CD4-positive, alpha-beta T cell treated with Interleukin-15 for 1 hour (primary cell): ENCODE measurements at places on chromosomes 16 and 17.

DNA sequence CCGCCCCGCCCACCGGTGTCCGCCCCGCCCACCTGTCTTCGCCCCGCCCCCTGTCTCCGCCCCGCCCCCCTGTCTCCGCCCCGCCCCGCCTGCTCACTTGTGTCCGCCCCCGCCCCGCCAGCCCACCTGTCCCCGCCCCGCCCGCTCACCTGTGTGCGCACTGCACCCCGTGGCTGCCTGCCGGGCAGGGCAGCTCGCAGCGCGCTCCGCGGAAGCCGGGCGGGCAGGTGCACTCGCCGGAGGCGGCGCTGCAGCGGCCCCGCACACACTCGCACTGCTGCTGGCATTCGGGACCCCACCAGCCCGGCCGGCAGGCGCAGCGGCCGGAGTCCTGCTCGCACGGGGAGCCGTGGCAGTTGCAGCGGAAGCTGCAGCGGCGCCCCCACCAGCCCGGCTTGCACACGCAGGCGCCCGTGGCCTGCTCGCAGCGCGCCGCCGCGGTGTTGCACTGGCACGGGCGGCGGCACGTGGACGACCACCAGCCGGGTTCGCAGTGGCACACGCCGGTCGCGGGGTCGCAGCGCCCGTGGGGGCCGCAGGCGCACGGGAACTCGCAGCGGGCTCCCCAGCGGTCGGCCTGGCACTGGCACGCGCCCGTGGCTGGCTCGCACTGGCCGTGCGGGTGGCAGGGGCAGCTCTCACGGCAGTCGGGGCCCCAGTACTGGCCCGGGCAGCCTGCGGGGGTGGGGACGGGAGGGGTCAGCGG, 2.1 kb downstream of the SCARF1 start:
- DNase-seq: peak; percentile 68

DNA sequence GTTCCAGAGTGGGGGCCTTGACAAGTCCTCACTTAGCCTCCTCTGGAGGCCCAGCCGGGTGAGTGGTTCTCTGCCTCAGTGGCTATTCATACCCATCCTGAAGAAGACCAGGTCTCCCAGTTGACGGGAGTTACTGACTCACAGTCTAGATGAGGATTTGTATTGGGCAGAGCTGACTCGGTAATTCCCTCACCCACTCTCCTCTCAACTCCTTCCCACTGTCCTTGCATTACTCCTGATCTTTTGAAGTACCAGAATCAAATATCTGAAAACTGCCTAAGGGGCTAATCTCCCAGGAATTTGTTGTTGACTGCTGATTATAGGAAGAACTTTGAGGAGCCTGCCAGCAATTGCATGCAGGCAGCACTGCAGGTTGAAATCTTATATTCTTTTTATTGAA, 14.2 kb downstream of the SAP30BP start:
- DNase-seq: no peak

DNA sequence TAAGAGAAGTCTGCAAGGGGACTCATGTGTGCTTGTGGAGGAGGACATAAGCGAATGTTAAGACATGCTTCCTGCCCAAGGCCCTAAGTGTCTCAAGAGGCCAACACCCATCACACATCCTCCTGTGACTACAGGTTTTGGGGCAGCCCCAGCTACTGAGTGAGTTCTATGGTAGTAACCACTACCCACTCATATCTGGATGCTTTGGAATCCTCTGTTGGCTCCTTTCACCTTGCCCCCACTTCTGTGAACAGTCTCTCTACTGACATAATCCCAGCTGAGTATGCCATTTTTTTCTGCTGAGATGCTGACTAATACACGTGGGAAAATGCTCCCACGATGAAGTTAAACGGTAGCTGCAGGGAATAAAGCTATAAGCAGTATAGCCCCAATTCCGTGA, 153.5 kb downstream of the VPS53 start:
- DNase-seq: peak; percentile 25

- DNase-seq: no peak
Measured at GRCh38 chr17:27669850-27670249, 38.9 kb downstream of the LGALS9 start.

DNA sequence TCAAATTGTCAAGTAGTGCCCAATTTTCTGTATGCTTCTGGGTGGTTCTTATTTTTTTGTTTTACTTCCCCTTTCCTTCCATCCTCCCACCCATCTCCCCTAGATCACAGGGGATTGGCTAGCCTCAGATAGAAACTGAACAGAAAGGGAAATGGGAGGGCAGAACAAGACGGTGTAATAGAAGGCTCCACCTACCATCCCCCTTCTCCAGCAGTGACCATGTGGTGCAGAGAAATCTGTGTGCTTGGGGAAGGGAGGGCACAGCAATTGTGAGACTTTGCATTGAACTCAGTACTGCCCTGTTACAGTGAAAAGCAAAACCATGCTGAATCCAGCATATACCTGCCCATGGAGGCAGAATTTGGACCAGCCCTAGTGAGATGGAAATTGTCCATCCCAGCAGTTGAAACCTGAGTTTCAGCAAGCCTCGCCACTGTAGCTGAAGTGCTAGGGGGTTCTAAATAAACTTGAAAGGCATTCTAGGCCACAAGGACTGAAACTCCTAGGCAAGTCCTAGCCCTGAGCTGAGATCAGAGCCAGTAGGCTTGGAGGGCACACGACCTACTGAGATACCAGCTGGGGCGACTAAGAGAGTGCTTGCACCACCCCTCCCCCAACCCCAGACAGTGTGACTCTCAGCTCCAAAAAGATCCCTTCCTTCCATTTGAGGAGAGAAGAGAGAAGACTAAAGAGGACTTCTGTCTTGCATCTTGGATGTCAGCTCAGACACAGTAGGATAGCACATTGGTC, 5.2 kb downstream of the SLFN11 start:
- DNase-seq: peak; percentile 59

GRCh38 chr16:65071433-65072311, 50.2 kb downstream of the CDH11 start:
- DNase-seq: no peak

DNA sequence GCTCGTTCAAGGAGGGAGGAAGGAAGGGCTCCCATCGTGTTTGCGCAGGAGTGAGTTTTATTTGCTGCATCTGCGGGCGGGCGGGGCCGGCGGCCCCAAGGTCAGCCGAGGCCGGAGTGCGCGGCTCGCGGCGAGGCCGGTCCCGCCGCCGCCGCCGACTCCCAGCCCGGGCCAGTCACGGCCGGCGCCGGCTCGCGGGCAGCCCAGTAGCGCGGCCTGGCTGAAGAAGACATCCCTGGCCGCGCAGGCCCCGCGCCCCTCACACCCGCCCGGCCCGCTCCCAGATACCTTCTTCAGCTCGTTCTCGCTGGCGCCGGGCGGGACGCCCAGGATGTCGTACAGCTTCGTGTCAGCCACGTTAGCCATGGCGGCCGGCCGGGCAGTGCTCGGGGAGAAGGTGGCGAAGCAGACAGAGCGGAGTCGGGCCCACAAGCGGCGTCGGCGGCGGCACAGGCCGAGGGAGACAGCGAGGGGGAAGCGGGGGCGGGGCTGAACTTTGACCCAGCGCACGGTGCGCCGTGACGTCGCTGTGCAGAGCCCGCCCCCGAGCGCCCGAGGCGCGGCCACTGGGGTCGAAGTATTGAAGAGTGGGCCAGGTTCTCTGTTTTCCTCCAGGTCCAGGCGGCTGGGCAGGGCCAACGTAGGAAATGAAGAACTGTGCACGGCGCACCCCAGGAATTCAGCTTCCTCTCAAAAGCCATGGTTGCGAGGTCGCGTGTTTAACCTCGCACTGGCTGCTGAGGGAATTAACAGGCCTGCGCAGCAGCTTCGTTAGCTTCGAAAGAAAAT, at the start of gene DNAJA2:
TSS of gene DNAJA2 (minus strand) at position 468 of the 789 bp plus-strand sequence. CDS start at position 366, 102 bp downstream.
- DNase-seq: peak; percentile 90

GRCh38 chr17:69854225-69854780, 220.7 kb upstream of the KCNJ16 start:
- DNase-seq: no peak

GRCh38 chr17:47949946-47950345, 7.7 kb downstream of the PRR15L start:
- no peak for DNase-seq

DNA sequence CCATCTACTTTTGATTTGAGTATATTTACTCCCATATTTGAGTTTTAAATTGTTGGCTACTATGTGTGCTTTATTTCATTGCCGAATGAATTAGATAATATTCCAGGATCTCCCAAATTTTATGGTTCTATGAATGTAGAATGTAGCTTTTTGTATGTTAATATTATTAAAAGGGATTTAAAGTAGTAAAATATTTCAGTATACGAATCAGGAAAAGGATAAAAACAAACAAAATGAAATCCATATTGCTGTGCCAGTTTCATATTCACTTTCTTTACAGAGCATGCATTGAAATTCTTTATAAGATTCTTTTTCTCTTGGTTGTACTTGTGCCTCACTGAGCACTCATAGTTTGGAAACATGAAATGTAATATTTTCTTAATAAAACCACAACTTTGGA, 155.1 kb downstream of the CHD9 start:
- DNase-seq: no peak

- DNase-seq: peak; percentile 44
Measured at GRCh38 chr17:27544350-27545131, 86.4 kb upstream of the LGALS9 start.

- no peak for DNase-seq
Measured at GRCh38 chr16:79310710-79311109, 289.8 kb downstream of the MAF start.

GRCh38 chr17:63378411-63379375, 67.4 kb downstream of the CYB561 start:
- DNase-seq: no peak

- DNase-seq: no peak
Measured at GRCh38 chr17:65966072-65966695, 225.7 kb downstream of the CEP112 start.

- DNase-seq: no peak
Measured at GRCh38 chr16:19745286-19746010, 27.4 kb downstream of the IQCK start.
